ENCODE measurements at places on chromosomes 3 and 15.

DNA sequence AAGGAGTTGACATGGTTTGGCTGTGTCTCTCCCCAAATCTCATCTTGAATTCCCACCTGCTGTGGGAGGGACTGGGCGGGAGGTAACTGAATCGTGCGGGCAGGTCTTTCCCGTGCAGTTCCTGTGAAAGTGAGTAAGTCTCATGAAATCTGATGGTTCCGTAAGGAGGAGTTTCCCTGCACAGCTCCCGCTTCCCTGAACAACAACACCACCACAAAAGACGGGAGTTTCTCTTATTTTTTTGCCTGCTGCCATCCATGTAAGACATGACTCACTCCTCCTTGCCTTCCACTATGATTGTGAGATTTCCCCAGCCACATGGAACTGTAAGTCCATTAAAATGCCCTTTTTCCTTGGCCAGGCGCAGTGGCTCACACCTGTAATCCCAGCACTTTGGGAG, 22.7 kb downstream of the XXYLT1 start:
- DNase-seq, result no peak

GRCh38 chr3:162569314-162569713, 1072.7 kb downstream of the OTOL1 start:
- DNase-seq, result no peak

- no peak for DNase-seq
Measured at GRCh38 chr15:45197512-45197911, 9.7 kb upstream of the SHF start.

GRCh38 chr15:92705764-92706163, 50.2 kb upstream of the FAM174B start:
- no peak for DNase-seq

- no peak for DNase-seq
Measured at GRCh38 chr15:100438570-100438969, 90.2 kb downstream of the CERS3 start.

DNA sequence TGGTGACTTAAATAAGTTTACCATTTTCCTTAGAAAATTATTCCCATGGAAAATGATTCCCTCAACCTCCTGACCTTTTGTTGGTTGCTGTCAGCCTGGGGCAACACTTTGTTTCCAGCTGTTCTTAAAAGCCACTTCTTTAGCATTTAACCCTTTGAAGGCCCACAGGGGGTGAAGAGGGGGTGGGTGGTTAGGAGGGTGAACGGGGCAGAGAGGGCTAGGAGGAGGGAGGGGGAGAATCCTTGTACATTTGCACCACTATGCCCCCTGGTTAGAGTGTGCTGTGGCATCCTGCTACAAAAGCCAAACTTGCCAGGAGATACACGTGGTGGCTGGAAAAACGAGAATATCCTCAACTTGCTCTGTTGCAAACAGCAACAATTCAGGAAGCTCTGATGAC, 273.2 kb upstream of the RGMA start:
- no peak for DNase-seq

DNA sequence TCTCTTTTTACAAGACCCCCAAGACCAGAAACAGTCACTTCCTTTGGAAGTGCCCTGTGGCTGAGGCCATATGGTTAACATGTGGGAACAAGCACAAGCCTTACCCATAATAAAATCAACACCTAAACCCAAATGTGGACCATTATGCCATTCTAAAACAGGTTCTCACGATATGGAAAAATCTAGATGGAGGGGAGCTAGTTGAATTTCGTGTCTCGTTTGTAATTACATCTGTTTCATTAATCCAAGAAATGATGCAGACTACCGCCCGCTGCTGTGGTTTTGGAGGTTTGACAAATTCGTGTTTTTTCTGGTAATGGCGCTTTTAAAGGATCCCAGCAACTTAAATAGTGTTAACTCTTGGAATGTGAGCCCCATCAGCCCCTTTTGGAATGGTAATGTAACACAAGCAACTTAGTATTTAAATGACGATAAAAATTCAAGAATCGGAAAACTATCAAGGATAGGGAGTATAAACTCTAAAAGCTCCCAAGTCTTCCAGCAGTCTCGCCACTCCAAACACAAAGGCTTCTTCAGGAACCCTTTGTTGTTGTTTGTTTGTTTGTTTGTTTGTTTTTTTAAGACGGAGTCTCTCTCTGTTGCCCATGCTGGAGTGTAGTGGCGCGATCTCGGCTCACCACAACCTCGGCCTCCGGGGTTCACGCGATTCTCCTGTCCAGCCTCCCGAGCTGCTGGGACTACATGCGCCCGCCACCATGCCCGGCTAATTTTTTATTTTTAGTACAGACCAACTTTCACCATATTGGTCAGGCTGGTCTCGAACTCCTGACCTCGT, 1.1 kb downstream of the CNBP start:
- no peak for DNase-seq

- no peak for DNase-seq
Measured at GRCh38 chr3:72976281-72976741, 20.3 kb upstream of the PPP4R2 start.

DNA sequence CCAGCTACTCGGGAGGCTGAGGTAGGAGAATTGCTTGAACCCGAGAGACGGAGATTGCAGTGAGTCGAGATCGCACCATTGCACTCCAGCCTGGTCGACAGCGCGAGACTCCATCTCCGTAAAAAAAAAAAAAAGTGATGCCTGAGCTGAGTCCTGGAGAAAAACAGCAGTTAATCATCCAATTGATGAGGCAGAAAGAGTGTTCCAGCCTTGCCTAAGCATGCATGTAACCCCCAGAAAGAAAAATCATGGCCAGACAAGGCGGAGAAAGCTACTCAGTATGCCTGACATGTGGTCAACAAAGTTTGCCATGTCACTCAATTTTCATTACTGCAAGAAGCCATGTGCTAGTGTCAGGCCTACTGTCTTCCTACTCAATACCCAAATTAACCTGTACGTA, 593.1 kb upstream of the MDFIC2 start:
- no peak for DNase-seq

DNA sequence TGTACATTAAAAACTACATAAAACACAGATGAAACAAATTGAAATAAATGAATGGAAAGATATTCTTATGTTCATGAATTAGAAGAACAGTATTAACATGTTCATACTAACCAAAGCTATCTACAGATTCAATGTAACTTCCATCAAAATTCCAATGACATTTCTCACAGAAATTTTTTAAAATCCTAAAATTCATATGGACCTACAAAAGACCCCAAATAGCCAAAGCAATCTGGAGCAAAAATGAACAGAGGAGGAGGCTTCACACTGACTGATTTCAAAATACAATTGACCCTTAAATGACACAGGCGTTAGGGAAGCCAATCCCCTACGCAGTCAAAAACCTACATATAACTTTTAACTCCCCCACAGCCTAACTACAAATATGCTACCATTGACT, 39.4 kb downstream of the KPNA1 start:
- no peak for DNase-seq

DNA sequence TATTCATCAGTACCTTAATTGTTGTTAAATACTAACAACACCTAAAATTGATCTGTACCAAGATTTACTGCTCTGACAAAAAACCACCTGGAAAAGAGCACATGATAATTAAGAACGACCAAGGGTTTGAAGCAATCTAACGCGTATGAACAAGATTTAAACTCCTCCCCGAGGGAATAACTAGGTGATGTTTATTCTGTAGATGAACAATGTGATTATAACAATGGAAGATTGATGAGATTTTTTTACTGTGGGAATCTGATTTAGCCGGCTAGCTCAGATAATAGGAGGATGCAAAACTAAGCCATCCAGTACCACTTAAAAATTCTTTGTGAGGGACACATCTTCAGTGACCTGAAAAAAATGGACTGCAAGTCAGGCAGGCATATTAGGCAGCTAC, 222.1 kb downstream of the FHIT start:
- DNase-seq, result no peak

GRCh38 chr3:149792452-149793270, at the start of gene ANKUB1:
ANKUB1 (minus strand) TSS chr3:149792554; CDS start chr3:149792366, 188 bp downstream.
- DNase-seq, result peak; percentile 85

DNA sequence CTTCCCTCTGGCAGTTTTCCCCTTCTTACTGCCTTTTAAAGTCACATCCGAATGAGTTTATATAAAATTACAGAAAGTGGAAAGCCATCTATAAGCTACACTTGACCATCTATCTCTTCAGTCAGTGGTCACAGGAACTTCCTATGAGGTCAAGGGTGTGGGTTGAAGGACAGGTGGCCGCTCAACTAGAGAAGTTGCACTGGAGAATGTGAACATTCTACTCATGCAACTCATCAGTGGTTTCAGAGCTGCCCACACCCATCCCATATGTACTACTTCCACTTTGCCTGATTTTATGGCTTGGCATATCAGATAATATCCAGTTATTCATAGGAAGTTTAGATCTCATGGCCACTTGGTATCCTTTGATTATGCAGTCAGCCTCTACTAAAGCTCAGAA, 57.4 kb upstream of the TMEM158 start:
- no peak for DNase-seq

- DNase-seq, result no peak
Measured at GRCh38 chr15:91316126-91316525, 216.1 kb downstream of the SV2B start.

DNA sequence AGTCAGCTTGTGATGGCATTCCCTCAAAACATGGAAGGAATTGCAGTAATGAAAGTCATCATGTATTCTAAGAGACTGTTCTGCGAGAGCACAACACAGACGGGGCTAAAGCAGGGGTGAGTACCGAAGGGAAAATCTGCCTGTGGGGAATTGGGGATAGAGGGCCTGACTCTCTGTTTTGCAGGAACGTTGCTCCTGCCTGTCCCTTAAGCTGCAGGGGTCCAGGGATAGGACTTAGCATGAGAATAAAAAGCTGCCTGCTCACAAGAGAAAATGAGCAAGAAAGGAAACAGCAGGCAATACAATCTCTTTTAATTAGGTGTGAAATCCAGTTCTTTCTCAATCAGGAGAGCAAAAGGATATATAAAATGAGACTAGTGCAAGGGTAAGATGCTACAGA, 62.2 kb downstream of the TIGIT start:
- no peak for DNase-seq

- DNase-seq, result no peak
Measured at GRCh38 chr3:194687638-194688199, 2.0 kb downstream of the FAM43A start.

DNA sequence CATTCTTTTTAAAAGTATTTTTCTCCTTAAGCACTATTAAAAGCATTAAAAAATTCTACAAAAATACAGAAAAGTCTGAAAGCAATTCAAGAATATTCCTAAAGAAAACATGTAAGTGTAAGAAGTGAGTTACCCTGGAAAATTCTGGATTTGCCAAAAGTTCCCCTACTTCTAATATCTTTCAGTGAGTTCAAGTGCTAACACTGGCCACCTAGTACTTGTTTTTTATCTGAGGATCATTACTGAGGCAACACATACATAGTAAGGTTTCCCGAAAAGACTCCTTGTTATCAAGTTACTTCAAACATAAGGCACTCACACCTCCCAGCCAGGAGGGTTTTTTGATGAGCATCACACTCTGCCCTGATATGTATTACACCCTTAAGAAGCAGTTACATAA, 158.4 kb downstream of the TIGIT start:
- no peak for DNase-seq

- DNase-seq, result peak; percentile 58
Measured at GRCh38 chr3:186209810-186210752, 101.2 kb upstream of the ETV5 start.
